ENCODE measurements at places on chromosomes 1 and 21.

DNA sequence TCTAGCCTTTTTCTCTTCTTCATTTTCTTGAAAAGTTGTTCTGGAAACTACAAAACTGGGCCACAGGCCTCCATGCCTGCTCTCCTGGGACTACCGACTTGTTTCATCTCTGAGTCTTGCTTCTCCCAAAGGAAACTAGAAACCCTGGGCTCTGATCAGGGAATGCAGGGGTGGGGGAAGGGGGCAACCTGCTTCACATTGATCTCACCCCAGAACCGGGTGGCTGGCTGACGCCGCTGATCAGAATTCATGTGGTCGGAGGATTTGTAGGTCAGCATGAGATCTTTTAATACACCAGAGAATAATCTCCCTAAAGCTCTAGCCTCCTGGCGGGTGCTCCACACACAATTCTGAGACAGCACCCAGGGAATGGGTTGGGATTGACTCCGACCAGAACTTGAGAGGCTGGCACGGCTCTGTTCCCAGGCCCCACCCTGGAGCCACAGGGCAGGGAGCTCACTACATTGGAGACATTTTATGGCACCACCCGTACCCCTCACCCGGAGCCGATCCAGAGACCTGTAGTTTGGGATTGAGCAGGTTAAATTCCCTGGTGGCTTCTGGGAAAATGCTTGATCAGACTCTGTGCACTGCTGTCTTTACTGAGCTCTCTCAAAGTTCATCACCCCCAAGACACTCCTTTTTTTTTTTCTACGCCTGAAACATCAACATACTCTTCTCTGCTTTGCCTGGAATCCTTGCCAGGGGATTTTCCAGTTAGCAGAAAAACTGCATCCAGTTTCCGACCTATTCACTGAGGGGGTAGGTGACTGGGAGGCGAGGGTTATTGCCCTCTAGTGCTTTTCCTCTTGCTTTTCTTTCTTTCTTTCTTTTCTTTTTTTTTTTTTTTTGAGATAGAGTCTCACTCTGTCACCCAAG lies 12.2 kb upstream of the ARHGEF10L start:
- no peak for DNase-seq

DNA sequence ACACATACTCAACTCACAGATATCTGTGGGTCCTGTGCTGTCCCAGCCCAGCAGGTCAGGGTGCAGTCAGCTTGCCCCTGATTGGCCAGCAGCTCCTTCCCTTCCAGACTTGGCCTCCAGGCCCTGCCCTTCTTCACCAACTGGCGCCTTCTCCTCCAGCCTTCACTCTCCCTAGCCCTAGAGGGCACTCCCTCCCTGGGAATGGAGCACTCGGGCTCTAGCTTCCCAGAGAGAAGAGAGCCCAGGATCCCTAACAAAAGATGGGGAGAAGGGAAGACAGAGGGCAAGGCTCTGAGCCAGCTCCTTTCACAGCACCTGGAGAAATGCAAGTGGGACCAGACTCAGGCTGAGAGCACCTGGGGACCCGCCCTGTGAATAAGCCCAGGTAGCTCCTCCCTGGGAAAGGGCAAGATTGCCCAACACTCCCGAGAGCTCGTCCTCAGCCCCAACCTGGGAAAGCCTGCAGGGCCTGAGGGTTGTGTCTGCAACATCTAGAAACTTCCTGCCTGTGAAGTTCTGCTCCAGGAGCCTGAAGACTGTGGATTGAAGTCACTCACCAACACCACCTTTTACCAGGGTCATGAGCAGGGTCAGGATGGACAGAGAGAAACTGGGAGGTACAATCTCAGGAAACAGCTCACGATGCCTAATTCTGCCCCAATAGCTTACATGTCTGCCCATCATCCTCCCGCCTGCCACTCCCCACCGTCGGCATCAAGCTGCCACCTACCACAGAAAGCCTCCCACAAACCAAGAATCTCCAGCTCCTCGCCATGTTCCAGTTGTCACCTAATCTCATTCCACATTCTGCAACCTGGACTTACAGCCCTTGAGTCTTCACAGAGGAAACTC lies at the start of gene PGLYRP4:
Gene PGLYRP4, minus strand, starts transcription at position 331 of the 852 bp plus-strand sequence. CDS start 909 bp downstream, outside the sequence.
- no peak for DNase-seq

DNA sequence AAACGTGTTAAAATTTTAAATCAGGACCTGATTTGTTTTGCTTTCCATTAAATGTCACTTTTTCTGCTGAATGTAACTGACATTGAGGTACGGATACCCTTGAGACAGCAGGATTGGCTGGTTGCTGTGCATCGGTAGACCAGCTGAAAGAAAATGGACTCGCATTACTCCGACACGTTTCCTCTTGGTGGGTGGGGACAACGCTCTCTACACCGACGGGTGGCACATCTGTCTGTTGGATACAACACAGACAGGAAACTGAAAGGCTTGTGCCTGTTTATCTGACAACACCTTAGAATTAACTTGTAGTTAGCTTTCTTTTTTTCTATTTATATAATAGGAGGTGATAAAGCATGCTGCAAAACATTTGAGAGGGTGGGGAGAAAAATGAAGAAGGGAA lies 19.4 kb downstream of the PRPF38A start:
- peak; percentile 57 for DNase-seq

GRCh38 chr21:27631471-27631870 lies 664.6 kb upstream of the ADAMTS5 start:
- DNase-seq, result no peak

DNA sequence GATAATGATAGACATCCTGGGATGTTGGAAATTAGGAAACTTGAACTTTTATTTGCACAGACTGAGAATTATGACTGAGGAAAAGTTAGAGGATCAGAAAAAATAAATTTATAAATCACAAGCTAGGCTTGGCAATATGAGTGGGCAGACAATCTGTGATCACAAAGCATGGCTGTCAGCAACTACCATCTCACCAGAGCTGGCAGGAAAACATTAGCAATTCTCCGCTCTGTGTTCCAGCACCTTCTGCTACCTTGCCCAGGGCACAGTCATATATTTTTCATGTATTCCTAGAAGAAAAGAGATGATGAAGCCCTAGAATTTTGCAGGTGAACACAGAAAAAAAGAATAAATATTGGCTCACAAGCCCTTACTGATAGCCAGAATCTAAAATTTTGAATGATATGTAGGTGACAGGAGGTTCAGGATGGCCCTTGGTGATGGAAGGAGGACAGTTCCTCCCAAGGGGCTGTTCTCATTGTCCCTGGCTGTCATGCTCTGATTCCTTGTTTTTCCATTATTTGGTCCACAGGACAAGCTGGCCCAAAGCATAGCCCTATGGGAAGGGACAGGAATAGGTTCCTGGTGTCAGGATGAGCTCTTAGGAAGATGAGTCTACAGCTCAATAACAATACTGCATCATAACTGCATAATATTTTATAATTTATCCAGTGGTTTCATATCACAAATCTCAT lies 12.2 kb upstream of the STXBP3 start:
- no peak for DNase-seq

DNA sequence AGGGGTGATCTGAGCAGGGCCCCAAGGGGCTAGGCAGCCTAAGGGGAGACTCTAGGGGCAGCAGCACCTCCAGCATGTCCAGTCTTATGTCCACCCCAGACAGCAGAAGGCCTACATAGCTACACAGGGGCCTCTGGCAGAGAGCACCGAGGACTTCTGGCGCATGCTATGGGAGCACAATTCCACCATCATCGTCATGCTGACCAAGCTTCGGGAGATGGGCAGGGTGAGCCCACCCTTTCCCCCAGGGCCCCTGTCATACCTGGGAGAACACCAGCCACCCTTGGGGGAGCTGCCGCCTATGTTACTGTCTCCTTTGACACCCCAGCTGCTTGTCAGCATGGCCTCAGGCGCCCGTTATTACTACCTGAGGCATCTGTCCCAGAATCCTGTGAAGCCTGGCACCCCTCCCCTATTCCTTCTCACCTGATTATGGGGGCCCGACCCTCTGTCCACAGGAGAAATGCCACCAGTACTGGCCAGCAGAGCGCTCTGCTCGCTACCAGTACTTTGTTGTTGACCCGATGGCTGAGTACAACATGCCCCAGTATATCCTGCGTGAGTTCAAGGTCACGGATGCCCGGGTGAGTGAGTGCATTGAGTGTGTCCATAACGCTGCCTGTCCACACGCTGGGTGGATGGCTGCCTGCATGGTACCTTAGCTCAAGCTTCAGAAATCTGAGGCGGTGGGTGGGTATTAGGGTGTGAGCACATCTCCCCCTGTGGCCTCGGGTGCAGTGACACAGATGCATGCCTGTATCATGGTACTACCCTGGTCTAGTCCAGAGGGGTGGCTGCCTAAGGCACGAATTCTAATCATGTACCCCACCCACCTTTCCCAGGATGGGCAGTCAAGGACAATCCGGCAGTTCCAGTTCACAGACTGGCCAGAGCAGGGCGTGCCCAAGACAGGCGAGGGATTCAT lies 29.7 kb upstream of the KDM4A start:
- no peak for DNase-seq

DNA sequence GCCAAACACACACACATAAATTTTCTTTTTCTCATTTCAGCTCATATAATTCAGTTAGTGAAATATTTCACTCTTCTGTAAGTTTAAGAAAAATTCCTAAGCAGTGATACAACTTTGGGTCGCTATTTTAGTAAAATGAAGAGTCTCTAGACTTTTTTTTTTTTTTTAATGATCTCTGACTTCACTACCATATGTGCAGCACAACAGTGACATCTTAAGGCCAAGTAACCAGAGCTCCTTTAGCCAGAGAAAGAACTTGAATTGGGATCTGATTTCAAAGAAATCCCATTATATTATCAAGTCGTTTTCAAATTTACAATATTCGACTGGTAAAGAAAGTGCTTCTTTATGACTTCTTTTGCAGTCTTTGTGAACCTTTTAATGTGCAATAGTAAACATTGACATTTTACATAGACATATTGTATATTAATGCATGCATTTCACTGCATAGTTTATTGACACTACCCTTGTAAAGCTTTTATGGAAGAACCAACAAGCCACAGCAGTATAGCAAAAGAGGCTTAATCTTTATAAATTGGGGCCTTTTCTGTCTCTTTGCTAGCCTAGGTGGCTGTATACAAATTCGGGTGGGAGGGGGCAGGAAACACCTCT lies 62.2 kb downstream of the LRRC40 start:
- no peak for DNase-seq

- no peak for DNase-seq
Measured at GRCh38 chr1:35539824-35540261, 17.4 kb downstream of the KIAA0319L start.

GRCh38 chr1:238789916-238790667 lies 596.3 kb upstream of the CHRM3 start:
- no peak for DNase-seq

DNA sequence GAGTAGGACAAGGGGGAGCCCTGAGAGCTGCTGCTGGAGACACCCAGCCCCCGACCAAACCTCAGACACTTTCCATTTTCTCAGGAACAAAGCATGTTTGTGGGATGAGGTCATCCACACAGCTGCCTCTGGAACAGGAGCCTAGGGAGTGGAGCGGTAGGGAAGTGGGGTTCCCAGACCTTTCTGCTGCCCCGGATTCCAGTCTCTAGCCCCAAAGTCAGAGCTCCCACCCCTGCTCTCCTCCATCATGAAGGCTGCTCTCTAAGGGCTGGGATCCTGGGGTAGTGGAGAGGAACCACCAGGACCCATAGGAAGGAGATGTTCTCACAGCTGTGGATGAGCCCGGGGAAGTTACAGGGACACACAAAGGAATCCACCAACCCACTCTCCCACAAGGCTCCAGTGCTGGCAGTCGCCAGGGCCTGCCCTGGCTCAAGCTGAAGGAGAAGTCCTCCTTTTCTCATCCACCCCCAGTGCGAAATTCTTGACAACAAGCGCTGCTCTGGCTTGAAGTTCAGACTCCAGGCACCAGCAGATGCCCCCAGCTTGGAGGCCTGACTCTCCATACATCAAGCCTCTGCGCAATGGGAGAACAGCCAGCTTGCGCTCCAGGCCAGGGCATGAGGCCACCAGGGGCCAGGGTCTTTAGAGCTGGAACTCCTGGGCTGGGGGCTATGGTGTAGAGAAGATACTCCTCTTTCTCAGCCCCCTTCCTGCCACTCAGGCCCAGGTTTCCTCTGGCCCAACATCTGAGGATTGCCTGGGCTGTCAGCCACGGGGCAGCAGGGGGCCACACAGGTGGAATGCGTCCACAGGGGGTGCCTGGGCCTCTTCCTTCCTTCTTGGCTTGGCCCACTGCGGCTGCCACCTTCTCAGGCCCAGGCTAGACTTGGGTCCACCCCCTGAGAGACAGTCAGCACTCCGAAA lies 4.5 kb downstream of the FHL3 start:
- DNase-seq, result no peak

- DNase-seq, result no peak
Measured at GRCh38 chr1:3061981-3062615, 6.9 kb upstream of the PRDM16 start.

DNA sequence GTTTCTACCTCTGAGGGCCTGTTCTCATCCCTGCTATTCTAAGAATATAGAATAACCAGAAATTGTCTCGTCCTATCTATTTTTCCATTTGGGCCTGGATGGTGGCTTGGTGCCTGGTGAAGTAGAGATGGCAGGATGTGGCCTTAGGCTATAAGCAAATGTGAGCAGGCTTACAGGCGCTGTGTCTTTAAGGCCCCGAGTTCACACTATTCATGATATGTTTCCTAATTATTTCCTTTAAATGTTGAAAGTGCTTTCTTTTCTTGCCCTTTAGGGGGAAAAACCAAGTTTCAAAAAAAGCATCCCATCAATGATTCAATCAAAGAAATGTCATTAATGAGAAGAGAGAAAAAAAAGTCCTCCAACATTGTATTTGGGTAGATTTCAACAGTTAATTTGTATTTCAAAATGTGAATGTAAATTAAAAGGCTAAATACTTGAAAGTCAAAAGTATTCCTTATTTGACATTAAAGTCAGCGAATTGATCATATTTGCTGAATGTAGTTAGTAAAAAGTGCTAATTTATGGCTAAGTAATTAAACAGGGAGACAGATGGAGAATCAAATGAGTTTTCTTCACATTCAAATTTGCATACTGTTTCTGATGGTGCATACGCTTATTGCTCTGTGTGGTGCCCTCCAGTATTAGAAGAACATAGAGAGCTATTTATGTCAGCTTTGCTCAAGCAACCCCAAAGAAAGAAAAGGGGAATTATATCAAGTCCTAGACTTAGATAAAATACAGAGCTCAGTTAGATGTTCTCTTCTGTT lies 34.0 kb upstream of the HUNK start:
- no peak for DNase-seq

GRCh38 chr1:230176871-230177411 lies 109.9 kb downstream of the GALNT2 start:
- no peak for DNase-seq

DNA sequence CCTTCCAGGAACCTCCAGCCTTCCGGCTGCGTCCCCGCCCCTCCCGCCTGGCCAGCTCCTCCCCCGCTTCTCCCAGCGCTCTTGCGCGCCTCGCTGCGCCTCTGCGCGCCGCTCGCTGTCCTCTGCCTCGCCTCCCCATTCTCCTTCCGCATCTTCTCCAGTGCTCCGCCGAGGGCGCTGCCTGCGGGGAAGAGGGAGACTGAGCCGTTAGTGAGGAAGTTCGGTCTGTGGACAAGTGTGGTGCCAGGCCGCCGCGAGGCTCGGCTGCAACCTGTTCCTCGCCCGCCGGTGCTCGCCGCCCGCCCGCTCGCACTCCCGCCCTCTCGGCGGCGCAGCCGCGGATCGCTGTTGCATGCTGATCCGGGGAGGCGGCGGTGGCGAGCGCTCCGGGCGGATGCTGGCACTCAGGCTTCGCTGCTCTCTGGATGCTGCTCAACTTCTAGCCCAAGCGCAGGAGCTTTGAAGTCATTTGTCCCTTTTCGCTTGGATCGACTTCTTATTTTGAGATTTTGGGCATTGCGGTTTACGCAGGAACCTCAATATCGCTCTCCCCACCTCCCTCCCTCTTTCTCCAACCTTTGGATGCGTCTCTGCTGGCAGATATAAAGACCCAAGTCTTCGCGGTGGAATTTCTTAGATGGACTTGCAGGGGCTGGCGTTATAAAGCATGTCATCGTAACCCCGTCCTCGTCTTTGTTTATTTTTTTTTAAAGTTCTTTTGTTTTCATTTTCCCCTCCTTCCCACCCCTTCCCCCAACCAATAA lies 614 bp upstream of the CACNA1E start:
- peak; percentile 16 for DNase-seq
